Cortex of kidney (tissue), 1 donor: ENCODE measurements at places on chromosomes 11 and 22.

DNA sequence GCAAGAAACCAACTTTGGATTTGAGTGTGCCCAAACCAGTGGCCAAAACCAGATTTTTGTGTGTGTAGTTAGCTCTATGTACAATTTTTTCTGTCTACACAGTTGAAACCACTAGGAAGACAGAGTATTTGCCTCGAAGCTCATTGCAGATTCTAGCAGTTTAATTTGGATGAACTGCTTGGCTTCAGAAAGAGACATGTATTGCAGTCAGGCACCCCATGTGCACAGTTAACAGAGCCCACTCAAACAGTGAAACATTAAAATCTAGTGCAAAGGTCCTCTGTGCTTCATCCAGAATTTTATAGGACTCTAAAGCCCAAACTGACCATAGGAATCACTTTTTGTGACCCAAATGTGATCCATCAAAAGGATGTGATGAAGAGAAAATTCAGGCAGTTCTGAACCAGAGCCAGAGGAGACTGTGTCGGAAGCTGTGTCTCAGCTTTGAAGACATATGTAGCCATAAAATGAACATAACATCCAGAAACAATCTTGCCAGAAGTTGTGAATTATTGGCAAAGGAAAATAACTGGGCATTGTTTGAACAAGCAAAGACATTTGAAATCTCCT, 82.7 kb downstream of the PANX1 start:
- DNase-seq, result no peak

DNA sequence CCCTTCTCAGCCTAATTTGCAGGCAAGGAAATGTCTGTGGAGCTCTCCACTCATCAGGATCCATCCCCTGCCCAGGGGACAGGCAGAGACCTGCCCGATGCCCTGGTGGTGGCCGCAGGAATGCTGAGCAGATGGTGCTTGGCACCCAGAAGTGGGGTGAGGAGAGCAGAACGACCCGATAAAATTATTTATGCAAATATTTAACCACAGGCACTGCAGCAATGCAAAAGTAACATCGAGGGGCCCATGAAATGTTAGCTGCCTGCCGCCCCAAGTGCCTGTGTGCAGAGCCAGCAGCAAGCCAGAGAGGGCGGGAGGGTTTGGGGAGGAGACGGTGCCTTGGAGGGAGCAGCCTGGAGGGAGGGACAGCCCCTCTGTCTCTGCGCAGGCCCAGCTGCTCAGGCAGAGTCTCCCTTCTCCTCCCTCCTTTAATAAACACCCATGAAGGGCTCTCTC, 205.5 kb downstream of the CTTN start:
- no peak for DNase-seq

GRCh38 chr11:77073328-77074001, 6.7 kb downstream of the CAPN5 start:
- no peak for DNase-seq

DNA sequence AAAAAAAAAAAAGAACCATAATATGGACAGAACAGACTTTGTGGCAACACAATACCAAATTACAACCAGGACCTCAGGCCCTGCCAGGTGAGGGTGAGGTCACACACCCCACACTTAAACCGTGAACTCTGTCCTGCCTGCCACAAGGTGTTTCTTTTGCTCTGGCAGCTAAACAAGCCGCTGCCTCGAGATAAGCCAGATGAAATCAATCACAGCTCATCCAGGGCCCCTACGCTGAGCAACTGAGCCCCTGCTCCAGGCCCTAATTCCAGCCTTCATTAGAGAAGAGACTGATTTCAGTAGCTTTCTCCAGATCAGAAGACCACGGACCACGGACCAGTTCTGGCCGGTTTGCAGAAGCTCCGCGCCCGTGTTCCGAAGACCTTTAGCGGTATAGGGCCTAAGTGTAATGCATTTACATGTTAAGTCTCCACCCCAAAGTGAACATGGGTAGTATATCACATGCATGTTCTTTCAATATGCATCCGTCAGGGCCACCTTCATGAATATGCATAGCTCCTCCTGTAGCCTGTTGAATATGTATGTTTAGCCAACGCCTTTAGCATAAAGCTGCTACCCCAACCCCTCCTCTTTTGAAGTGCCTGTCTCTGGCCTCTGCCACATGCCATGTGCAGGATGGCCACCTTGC, 14.8 kb upstream of the RAC2 start:
- DNase-seq, result no peak

GRCh38 chr11:83827520-83827919, 541.4 kb upstream of the CCDC90B start:
- no peak for DNase-seq

- no peak for DNase-seq
Measured at GRCh38 chr11:75035911-75036565, 47.3 kb downstream of the NEU3 start.

DNA sequence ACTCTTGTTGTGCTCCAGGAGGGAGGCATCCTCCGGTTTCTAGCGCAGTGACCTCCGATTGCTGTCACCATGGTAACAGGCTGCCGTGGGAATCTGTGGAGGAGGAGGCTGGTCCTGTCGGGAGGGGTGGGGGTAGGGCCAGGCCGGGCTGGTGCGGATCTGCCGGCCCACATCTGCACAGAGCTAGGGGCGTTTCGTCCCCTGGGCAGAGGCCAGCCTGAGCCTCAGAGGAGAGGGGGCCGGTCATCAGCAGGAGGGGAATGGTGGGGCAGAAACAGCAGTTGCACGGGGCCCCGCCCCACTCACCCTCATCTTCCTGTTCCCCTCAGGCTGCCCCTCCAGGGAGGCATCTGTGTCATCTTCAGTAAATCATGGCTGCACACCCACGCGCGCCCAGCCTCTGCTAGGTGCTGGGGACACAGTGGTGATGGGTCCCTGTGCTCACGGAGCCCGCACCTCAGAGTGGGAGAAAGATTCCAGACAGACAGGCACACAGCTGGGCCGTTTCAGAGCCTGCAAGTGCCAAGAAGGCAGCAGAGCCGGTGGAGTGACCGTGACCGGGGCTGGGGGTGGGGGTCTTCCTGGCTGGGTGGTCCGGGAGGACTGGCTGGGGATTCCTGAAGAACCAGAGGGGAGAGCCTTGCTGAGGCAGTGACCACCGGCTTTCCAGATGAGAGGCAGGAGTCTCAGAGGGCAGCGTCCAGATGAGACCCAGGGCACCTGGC, 120.5 kb downstream of the CACNA1I start:
- no peak for DNase-seq

DNA sequence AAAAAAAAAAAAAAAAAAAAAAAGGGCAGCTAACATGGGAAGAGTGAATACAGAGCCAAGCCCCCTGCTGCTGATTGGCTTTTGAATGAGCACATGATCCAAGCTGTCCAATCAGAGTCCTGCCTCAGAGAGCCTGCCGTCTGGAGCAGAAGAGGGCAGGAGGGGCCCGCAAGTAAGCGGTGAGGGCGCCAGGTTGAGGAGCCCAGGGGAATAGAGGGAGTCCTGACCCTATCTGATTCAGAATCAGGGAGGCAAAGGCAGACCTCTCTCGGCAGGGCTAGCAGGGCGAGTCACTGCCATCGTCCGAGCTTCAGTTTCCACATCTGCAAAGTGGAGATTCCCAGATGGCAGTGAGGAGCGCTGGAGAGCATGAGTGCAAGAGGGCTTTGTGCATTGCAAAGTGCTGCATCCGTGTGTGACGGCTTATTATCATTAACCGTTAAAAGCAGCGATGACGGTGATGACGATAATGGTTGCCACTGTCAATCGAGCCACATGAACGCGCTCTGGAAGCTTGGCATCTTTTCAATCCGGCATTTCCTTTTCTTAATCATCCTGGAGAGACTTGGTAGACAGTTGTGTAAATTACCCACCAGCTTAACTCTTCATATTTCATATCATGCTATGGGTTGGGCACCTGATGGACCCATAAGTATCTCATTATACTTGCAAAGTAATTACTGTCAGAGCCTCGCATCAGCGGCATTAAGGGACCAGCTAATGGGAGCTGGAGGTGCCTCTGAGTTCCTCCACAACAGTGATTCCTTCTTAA, 68.6 kb upstream of the ATXN10 start:
- DNase-seq, result no peak

GRCh38 chr11:28343304-28344233, 235.4 kb downstream of the METTL15 start:
- no peak for DNase-seq

- DNase-seq, result no peak
Measured at GRCh38 chr11:78070621-78071020, 7.0 kb downstream of the THRSP start.

- no peak for DNase-seq
Measured at GRCh38 chr11:11167806-11168205, 185.2 kb downstream of the CSNK2A3 start.

DNA sequence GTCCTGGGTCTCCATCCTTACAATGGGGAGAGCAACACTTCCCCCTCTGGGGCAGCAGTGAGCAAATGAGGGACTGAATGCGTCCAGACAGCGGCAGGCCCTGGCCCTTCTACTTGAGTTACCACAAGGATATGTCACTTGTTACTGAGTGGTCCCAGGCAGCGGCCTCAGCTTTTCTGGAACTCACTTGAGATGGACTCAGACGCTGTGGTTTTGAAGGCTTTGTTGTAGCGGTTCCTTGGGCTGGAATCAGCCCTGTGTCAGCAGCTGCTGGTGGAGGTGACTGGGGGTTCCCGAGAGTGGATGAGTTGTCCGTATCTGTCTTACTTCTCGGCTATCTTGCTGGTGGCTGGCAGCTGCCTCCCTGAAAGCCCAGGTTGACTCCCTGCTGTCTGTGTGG, 77.0 kb downstream of the MICAL2 start:
- no peak for DNase-seq

- no peak for DNase-seq
Measured at GRCh38 chr22:35761037-35761436, 43.4 kb downstream of the APOL5 start.

DNA sequence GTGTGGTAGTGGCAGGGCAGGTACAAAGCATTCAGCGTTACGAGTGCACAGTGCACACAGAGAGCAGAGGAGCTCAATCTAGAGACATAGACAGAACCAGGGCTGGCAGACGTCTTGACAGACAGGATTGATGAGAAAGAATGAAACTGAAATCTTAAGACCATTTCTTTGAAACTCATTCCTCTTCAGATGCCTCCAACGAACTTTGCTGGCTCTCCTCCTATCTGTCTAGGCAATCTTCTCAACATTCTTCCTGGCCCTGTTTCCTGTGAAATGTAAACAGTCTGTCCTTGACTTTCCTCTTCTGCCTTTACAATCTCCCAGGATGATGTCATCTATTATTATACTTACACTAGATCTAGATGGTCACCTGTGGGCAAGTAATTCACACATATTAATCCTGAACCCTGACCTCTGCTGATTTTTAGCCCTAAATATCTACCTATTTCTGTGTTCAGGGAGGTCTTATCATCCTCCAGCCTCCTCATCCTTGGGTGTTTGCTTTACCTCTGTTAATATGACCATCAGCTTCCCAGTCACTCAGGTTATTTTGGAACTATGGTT, 119.5 kb downstream of the ENTHD1 start:
- DNase-seq, result no peak

GRCh38 chr11:45471266-45471665, 185.1 kb upstream of the SYT13 start:
- no peak for DNase-seq

DNA sequence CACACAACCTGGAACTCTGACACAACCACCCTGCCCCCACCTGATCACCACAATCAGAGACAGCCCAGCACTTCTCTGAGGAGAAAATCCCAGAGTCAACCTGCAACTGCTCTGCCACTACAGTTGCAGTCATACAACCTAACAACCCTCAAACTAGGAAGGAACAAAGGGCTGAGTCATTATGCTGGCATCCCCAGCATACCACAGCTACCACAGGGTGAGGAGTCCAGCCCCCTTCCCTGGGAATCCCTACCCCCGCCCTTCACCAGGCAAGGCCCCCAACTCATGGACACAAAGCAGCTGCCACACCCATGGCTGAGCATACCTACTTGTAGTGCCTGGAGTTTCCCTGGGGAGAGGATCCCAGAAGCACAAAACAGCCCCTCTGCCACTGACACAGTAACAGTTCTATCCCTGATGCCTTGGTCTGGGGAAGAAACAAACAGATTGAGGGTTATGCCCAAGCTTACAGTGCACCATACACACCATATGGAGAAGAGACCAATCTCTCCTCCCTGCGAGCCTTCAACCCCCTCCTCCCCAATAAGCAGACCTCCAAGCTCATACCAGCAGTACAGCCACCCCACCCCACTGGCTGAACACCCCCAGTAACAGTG, 68.5 kb upstream of the C11orf58 start:
- DNase-seq, result no peak

DNA sequence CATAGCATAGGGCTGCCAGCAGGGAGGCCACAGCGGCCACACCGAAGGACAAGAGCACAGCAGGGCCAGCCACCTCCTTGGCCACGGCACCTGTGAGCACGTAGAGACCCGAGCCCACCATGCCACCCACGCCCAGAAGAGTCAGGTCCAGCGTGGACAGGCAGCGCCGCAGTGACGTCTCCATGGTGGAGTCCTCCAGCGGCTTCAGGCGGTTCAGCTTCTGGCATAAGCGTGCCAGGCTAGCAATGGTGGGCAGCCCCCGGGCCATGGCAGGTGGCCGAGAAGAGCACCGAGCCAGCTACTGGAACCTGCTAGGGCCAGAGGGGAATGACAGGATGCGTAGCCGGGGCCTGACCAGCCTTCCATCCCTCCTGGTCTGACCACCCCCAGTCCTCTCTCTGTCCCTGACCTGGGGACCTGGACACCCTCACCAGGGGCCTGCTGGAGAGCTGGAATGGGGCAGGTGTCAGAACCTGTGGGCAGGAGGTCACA, 770 bp downstream of the SLC7A4 start:
- no peak for DNase-seq

DNA sequence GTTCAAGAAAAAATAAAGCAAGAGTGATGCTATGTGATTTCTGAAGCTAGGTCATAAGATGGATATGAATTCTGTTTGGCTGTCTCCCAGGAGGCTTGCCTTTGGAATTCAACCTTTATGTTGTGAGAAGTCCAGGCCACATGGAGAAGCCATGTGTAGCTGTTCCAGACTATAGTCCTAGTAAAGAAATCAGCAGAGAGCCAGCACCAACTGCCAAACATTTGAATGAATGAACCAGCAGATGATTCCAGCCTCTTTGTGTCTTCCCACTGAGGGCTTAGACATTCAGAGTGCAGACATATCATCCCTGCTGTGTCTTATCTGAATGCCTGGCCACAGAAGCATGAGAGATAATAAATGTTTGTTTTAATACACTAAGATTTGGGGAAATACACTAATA, 1150.6 kb downstream of the DLG2 start:
- DNase-seq, result no peak

DNA sequence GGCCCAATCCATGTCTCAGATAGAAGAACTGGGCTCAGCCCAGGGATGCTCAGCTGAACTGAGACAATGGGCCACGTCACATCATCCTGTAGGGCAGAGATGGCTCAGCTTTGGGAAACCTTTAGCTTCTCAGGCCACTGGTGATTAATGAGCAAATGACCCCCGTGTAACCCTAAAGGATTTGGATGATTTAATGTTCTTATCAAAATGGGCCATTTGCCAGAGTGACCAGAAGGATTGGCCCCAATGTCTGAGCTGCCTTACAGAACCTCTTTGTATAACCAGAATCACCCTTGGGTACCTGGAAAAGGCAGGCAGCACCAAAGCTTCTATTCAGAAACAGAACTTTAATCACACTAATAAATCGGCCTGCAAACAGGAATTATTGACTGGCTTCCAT, 73.7 kb downstream of the ABTB2 start:
- no peak for DNase-seq

- DNase-seq, result no peak
Measured at GRCh38 chr11:7275133-7275532, 23.4 kb downstream of the SYT9 start.

GRCh38 chr11:2387266-2387987, 10.3 kb downstream of the CD81 start:
- no peak for DNase-seq

GRCh38 chr11:130369141-130369691, 54.5 kb upstream of the ZBTB44 start:
- no peak for DNase-seq
